GM12878 (cell line): ENCODE measurements at places on chromosomes 16 and 17.

DNA sequence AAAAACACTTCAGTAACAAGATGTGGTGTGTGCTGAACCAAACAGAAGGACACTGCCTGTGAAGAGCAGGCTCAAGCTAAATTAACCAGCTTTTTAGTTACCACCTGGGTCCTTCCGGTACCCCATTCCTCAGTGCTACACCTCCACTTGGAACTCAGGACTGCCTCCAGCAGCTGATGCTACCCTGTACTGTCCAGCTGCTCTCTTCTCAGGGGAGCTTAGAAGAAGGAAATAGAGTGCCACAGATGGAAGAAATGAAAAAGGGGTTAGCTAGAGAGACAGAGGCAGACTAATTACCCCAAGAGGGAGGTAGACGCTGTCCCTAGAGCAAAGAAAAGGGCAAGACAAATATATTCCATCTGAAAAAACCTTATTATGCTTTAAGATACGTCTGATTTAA lies 5.7 kb downstream of the MED13 start:
- no peak overlapping the region for H3K27ac ChIP-seq
- H3K4me3 ChIP-seq = 0 out of 2 replicates have a peak overlapping the region, but pooled peaks have one; percentile 46
- H3K27me3 ChIP-seq = no peaks in the 10 kb centered on the region
- peaks cover 27% of the 10 kb centered on the region; the same call in 1 of the 2 replicates for H3K36me3 ChIP-seq
- H3K4me1 ChIP-seq = no peaks in the 10 kb centered on the region
- no peak for DNase-seq

- no peaks in the 10 kb centered on the region for H3K27me3 ChIP-seq
- H3K4me1 ChIP-seq = peaks cover 11% of the 10 kb centered on the region
- H3K27ac ChIP-seq = peak overlapping the region; percentile 72
- H3K4me3 ChIP-seq = peak overlapping the region; percentile 69
- peak; percentile 45 for DNase-seq
Measured at GRCh38 chr16:19524616-19525384, 1.1 kb downstream of the CCP110 start.

GRCh38 chr16:49366669-49367068 lies 6.9 kb upstream of the C16orf78 start:
- peak; percentile 56 for DNase-seq
- peaks cover 23% of the 10 kb centered on the region for H3K4me1 ChIP-seq
- H3K27ac ChIP-seq = peak overlapping the region; percentile 28; the same call in 1 of the 2 replicates
- H3K36me3 ChIP-seq = no peaks in the 10 kb centered on the region
- no peaks in the 10 kb centered on the region for H3K27me3 ChIP-seq

DNA sequence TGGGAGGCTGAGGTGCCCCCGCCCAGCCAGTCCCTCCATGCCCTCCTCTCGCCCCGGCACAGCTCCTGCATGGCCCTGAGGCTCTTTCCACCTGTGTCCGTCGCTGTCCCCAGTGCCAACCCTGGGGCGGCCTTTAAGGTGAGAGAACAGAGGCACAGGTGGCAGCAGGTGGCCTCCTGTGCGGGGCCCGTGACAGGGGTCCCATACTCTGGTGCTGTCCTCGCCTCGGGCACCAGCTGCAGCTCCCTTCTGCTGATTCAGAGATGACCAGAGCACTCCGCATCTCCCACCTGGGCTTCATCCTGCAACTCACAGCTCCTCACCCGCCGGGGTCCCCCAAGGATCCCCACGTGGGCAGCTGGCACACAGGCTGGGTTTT lies 8.0 kb downstream of the PRSS27 start:
- H3K36me3 ChIP-seq = peaks cover 6% of the 10 kb centered on the region
- no peak overlapping the region for H3K27ac ChIP-seq
- no peaks in the 10 kb centered on the region for H3K27me3 ChIP-seq
- no peak for DNase-seq
- no peaks in the 10 kb centered on the region for H3K4me1 ChIP-seq
- H3K4me3 ChIP-seq = no peak overlapping the region

DNA sequence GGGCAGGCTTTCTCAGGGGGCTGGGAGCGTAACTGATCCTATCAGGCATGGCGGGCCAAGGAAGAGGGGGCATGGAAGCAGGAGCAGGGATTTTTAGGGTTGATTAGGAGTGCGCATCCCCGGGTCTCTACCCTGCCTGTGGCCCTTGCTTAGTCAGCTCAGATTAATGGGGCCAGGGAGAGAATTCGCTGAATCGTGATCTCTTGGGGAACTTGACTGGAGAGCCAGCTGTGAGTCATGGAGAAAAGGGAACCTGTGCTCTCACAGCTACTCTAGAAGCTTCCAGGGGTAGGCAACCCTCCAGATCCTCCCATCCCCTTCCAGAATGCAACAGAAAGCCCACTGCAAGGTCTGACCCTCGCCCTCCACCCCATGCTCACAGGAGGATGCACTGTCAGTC lies 3.6 kb downstream of the FOXN1 start:
- H3K27ac ChIP-seq = no peak overlapping the region
- no peak overlapping the region for H3K4me3 ChIP-seq
- no peaks in the 10 kb centered on the region for H3K27me3 ChIP-seq

- DNase-seq = no peak
- H3K4me3 ChIP-seq = no peak overlapping the region
- H3K27me3 ChIP-seq = no peaks in the 10 kb centered on the region
- H3K4me1 ChIP-seq = no peaks in the 10 kb centered on the region
- H3K36me3 ChIP-seq = no peaks in the 10 kb centered on the region
Measured at GRCh38 chr17:68640242-68640989, 39.2 kb upstream of the FAM20A start.

GRCh38 chr16:49638673-49639610 lies 217.0 kb downstream of the ZNF423 start:
- no peak overlapping the region for H3K4me3 ChIP-seq
- no peak for DNase-seq
- no peaks in the 10 kb centered on the region for H3K36me3 ChIP-seq
- H3K27ac ChIP-seq = no peak overlapping the region
- peaks cover 20% of the 10 kb centered on the region for H3K4me1 ChIP-seq
- no peaks in the 10 kb centered on the region for H3K27me3 ChIP-seq

DNA sequence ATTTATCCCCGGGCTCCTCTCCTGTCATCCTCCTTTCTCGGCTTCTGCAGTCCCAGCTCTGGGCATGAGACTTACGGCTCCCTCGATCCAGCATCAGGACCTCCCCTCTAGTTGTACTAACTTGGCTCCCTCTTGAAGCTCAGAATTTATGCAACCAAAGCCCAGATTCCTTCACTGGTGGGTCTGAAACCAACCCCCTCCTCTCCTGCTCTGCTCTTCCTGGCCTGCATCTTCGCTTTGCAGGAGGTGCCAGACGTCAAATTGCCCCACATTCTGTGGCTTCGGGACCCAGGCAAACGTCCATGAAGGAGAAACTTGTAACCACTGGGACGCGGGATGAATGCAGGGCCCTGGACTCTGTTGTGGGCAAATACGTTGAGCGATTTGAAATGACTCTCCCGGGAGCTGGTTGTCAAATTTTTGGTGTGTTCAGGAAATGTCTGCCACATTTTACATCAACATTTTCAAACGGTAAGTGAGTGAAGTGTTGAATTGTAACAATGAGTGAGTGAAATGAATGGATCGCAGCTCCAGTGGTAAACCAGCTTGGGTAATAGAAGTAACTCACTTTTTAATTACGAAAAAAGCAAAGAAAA lies 29.3 kb upstream of the ELAC2 start:
- H3K4me3 ChIP-seq = no peak overlapping the region
- no peaks in the 10 kb centered on the region for H3K36me3 ChIP-seq
- no peaks in the 10 kb centered on the region for H3K4me1 ChIP-seq
- no peaks in the 10 kb centered on the region for H3K27me3 ChIP-seq
